ENCODE measurements at places on chromosomes 16 and 17.

DNA sequence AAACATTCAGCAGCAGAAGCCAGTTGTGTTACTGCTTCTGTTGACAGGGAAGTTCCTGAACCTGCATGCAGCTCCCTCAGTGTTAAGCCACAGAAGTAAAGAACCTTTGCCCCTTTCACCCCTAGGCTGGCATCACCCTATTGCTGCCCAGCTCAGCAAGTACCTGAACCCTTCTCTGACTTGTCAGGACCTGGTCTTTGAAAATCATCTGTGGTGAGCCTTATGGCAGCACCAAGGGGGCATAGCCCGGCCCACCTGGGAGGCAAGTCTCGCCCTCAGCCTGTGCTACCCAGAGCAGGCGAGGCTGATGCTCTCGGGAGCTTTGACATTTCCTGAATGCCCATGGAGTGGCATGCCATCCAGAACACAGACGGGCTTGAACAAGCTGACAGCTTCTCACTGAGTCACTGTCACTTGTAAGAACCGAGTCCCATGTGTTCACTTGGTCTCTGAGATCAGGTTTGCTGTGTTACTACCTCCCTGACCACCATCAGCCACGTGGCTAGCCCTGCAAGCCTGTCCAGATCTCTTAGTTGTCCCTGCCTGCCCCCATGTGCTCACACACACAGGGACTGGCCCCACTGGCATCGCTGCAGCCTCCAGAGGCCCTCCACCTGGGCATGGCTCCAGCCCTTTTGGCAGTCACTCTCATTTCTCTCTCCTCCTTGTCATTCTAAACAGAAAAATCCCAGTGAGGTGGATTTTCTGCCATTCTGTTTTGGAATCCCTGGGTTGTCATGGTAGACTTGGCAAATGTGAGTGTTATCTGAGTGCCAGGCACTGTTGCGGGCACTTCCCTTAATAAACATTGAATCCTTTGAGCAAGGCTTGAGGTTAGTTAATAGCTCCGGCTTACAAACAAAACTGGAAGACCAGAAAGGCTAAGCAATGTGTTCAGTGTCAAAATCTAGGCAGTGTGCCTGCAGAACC lies 2.9 kb upstream of the CARMIL2 start:
- DNase-seq: no peak

DNA sequence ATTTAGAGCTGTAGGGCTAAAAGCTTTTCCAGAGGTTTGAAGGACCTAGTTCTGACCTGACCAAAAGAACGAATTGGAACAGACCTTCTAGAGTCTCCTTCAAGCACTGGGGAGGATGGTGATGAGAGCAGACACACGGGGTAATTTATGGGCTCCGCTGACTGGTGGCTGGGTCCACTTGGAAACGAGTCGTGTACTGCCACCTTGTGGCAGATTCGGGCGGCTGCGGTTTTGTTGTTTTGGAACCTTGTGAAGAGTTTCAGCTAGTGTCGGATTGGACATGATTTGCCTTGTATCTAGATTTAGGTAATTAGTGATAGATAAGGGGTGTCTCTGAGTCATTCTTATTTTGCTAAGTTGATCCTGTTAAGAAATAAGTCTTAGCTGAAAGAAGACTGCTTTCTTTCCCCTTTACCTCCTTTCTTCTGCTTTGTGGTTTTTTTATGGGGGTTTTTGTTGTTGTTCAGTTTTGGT lies 98.9 kb downstream of the AATF start:
- DNase-seq: peak; percentile 43

- DNase-seq: no peak
Observed at GRCh38 chr17:7262192-7262934, at the start of gene CLDN7. CLDN7 (minus strand) TSS chr17:7262478; CDS start chr17:7262043, 435 bp downstream.

DNA sequence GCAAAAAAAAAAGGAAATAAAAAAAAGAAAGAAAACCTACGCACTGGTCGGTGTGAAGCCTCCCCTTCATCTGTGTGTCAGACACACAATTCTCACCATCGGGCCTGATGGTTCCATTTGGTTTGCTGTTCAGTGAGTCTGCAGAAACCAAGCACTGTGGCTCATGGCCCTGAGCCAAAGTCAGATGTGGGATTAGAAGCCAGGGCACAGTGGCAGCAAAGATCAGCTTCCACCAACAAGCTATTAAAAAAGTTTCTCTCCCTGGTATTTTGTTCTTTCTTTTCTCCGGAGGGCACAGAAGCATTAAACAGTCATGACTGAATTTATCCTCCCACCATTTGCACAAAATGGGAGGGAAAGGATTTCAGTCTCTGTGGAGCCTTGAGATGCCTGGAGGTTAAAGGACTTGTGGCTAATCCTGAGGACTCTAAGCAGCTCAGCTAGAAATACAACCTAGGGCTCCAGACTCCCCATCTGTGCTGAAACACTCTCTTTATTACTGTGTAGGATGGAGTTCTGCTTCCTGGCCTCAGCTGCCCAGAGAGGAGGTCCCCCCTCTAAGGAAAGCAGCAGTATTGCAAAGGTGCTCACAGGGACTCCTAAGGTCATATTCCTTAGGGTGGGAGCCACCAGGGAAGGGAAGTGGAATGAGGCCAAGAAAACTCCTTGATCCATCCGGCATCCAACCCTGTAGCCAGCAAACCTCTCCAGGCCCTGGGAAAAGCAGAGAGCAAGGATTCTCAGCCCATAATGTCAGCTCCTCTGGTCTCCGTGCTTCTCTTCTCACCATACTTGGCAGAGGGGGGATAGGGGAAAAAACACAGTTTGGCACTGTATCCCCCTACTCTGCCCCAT lies 28.2 kb downstream of the SLC39A11 start:
- DNase-seq: no peak

DNA sequence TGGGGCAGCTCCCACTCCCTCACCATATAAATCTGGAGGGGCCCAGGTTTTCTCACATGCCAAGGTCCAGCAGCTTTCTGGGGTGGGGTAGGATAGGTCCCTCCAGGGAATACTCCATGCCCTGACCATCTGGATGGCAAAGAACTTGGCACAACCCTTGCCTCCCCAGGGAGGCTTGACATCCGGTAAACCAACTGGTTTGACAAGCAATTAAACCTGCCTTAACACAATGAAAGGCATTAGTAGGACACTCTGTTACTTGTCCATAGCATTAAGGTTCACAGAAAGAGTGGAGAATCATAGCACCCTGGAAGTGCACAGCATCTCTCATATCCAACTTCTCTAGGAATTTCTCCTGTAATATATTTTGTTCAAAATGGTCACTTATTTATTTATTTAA lies 63.9 kb upstream of the MAF start:
- no peak for DNase-seq

- DNase-seq: no peak
Observed at GRCh38 chr16:57588831-57589230, 39.6 kb upstream of the ADGRG1 start.

GRCh38 chr17:39634384-39634871 lies 2.5 kb upstream of the STARD3 start:
- DNase-seq: no peak

DNA sequence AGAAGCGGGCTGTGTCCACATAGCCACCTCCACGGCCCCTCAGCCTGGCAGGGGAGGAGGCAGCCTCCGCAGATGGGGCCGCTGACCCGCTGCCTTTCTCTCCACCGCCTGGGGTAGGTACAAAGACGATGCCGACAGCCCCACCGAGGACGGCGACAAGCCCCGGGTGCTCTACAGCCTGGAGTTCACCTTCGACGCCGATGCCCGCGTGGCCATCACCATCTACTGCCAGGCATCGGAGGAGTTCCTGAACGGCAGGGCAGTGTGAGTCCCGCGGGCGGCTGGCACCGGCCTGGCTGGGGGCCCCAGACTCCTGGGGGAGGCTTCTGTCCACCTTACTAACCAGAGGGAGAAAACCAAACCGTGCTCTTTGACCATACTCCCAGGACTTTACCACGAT lies 27.9 kb downstream of the MGRN1 start:
- no peak for DNase-seq

DNA sequence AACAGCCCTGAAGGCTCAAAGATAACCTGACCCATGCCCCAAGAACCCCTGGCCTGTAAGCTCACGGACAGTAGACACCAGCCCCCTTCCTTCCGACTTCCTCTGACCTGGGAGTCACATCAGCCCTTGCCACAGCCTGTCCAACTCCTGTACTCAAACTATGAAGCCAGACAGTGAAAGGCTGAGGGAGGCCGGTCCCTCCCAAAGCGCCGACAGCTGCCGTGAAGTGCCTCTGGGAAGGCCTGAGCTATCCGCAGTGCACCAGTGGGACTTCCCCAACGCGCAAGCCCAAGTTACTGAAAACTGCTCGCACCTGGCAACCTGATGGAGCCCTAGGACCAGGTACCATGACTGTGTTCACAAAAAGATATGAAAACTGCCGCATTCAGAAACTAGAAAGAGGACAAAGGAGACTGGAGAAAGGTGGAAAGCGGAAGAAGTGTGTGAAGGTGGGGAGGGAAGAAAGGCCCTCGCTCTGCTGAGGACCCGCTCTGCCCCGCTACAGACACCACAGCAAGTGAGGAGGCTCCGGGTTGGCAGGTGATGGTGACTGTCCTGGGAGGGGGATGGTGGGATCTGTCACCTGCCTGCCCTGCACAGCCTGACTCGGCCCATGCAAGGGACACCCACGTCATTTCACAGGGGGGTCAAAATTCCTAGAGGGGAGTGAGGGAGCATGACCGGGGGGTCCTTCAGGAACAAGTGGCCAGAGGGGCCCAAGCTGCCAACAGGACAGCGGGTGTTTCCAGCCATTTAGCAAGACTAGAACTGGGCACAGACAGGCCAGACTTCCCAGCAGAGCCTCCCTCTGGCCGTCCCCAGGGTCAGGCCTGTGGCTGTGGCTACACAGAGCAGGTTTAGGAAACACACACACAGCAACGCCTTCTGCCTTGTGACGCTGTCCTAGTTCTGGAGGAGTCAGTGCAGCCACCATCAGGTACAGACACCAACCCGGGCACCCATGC lies 13.1 kb upstream of the TRAP1 start:
- no peak for DNase-seq

GRCh38 chr16:11064851-11065250 lies 120.5 kb downstream of the CLEC16A start:
- no peak for DNase-seq

GRCh38 chr17:57444682-57445450 lies 188.5 kb downstream of the MSI2 start:
- DNase-seq: no peak

- no peak for DNase-seq
Observed at GRCh38 chr17:17127730-17128291, 78.3 kb downstream of the PLD6 start.

- DNase-seq: no peak
Observed at GRCh38 chr17:9356488-9356911, 219.1 kb downstream of the STX8 start.

DNA sequence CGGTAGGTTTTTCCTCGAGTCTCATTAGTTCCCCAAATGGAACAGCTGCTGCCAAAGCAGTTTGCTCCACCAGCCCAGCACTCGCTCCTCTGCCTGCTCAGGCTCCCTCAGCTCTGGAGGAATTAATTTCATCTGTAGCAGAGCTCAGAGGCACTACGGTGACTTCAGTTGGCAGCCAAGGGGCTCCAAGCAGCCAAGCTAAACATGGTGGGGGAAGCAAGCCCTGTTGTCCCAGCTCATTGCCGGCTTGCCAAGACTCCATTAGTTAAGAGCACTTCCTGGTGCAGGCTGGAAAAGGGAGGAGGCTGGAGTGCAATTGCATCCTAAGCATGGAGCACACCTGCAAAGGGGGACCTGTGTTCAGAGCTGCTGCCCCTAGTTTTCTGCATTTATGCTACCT lies 78.7 kb upstream of the GPRC5B start:
- DNase-seq: no peak

GRCh38 chr16:65121870-65122723 lies at the start of gene CDH11:
CDH11 (minus strand) TSS chr16:65122063; CDS start chr16:65004869, 117,194 bp downstream.
- no peak for DNase-seq

DNA sequence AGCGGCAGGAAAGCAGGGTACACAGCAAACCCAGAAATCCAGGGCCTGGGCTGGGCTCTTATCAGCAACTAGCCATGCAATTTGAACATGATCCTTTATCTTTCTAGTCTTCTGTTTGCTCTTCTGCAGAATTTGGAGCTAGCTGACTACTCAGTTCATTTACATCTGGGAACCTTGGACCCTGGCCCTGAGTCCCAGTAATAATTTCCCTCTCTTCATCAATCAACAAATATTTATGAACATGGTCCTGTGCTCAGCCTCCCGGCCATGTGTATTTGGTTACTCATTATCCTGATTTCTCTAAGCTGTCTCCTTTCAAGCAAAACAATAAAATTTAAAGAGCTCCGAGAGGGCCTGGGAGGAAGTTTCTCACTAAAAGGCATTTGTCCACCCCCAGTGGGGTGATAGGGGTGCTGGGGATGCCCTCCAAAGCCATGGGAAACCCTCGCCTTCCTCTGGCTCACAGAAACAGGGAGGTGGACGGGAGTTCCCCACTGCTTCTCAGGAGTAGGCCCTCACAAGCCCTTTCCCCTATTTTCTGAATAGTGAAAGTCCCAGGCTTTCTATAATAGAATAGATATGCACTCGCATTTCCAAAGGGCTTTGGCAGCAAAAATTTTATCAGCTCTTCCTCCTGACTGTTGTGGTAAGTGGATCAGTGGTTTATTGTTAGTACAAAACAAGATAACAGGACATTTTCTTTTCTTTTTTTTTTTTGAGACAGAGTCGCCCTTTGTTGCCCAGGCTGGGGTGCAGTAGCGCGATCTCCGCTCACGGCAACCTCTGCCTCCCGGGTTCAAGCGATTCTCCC lies 6.9 kb upstream of the WDR59 start:
- DNase-seq: no peak

GRCh38 chr16:31464781-31465260 lies 5.5 kb downstream of the ARMC5 start:
- no peak for DNase-seq

DNA sequence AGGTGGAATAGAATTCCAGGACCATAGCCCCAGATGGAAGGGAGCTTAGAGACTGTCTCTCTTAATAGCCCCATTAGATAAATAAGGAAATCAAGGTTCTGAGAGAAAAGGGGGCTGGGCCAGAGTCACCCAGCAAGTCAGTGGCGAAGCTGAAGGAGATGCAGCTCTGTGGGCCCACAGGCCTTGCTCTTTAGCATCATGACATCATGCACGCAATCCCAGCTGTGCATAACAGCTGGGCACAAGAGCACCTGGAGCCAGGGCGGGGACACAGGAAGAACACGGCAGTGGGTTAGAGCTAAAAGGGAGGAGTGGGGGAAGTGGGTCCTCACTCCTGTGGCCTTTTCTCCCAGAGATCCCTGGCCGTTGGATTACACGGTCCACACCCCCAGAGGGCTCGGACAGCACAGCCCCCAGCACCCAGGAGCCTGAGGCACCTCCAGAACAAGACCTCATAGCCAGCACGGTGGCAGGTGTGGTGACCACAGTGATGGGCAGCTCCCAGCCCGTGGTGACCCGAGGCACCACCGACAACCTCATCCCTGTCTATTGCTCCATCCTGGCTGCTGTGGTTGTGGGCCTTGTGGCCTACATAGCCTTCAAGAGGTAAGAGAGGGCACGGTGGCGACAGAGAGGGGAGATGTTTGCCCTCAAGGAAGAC lies 15.1 kb downstream of the NGFR start:
- no peak for DNase-seq

DNA sequence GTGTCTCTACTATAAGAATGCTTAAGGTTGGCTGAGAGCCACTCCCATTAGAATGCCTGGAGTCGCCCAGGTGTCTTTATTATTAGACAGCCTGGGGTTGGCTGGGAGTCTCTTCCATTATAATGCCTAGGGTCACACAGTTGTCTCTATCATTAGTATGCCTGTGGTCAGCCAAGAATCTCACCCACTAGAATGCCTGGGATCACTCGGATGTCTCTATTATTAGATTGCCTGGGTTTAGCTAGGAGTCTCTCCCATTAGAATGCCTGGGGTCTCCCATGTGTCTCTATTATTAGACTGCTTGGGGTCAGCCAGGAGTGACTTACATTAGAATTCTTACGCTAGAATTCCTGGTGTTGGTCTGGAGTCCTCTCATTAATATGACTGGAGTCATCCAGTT lies 2255.3 kb downstream of the TP53TG3F start:
- DNase-seq: no peak

- no peak for DNase-seq
Observed at GRCh38 chr17:21360048-21360447, 16.1 kb upstream of the KCNJ12 start.
